ENCODE measurements at places on chromosomes 5 and 9.

- peak; percentile 86 for DNase-seq
These were observed 308.5 kb downstream of the RAB3C start for GRCh38 chr5:58891086-58891970.

- DNase-seq = no peak
These were observed 831.0 kb downstream of the SEMA5A start for GRCh38 chr5:8714861-8715260.

DNA sequence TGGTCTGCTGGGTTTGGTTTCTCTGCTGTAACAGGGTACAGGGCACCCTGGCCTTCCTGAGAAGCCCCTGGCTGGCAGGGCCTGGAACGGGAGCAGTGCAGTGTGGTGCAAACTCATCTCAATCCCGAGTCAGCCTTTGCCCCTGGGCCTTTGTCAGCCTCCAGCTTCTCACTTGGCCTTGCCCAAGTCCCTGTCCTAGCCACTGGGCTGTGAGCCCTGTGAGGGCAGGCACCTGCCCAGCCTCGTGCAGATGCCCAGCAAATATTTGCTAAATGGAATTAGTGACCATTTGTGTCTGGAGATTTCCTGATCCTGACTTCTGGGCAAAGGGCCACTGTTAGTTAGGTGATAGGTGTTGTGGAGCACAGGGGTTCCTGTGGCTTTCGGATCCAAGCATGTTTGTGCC is 13.0 kb downstream of the RGS3 start:
- no peak for DNase-seq

DNA sequence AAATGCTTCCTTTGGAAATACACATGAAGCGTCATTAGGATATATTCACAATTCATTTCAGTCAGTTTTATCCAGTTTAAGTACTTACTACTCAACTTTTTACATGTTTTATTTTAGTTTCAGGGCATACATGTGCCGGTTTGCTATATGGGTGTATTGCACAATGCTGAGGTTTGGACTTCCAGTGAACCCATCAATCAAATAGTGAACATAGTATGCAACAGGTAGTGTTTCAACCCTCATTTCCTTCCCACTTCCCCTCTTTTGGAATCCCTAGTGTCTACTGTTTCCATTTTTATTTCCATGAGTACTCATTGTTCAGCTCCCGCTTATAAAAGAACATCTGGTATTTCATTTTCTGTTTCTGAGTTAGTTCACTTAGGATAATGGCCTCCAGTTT is 74.7 kb downstream of the TMEM161B start:
- no peak for DNase-seq

DNA sequence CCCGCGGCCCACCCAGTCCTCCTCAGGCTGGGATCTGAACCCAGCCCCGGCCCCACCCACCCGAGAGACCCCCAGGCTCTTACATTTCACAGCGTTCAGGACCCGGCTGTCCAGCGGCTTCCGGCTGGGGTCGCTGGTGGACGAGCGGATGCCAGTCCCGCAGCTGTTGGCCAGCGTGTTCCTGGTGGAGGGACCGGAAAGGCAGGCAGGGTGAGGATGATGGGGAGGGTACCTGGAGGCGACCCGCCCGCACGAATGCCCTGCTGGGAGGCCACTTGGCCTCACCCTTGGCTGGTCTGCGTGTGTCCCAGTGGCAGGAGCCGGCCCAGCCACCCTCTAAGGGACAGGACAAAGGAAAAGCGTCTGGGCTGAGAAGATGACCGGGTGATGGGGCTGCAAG is 51.9 kb upstream of the UBAC1 start:
- DNase-seq = no peak

DNA sequence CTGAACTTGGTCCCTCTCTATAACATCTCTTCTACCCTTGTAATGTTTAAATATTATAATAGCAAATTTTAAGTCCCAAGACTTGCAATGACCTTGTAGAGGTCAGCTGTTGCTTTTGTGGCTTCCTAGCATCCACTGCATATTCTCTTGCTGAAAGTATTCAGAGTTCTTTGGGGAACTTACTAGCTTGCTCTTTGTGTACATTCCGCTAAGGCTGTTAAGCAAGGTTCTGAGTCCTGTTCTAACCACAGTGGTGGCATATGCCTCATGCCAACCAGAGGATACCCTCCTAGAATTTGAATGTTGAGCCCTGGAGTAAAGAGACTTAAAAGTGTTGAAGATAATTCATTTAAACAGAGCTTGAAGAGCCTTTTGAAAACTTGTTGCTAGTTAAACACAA is 570.9 kb downstream of the TLE1 start:
- no peak for DNase-seq

DNA sequence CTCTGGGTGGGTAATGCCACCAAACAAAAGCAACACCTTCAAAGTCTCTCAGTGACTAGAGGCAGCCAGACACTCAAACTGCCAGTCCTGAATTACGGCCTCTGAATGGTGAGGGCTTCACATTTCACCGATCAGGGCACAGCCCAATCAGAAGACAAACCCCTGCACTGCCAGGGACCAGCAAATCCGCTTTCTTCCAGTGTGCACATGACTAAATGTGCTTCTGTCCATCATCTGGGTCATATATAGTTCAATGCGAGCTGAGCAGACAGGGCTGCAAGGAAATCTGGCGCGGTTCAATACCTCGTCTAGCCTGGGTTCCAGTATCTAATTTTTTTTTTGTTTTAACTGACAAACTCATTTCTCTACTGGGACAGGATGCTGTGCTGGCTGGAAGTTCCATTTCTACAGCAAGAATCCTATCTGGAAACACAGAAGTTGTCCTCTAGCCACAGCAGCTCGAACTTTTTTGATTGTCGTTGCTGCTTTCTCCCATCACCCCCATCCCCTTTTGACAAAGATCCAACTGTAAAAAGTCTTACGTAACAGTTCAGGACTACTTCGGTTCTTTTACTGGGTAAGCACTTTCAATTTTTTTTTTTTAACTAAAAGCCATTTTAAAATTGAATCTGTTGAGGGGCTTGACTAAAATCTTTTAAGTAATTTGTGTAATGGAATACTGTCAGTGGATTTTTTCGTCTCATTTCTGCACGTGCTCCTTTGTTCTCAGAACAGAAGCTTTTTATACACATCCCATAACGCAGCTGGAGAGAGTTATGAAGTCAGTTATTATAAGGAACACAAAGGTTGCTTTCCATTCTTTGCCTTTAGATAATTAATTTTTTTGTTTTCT is 112.7 kb downstream of the NR6A1 start:
- DNase-seq = peak; percentile 97

GRCh38 chr5:55427157-55427556 is 107.6 kb downstream of the PLPP1 start:
- peak; percentile 65 for DNase-seq

GRCh38 chr5:158133369-158133768 is 274.4 kb upstream of the CLINT1 start:
- DNase-seq = no peak

GRCh38 chr9:106757514-106757913 is 105.5 kb upstream of the ZNF462 start:
- DNase-seq = no peak

DNA sequence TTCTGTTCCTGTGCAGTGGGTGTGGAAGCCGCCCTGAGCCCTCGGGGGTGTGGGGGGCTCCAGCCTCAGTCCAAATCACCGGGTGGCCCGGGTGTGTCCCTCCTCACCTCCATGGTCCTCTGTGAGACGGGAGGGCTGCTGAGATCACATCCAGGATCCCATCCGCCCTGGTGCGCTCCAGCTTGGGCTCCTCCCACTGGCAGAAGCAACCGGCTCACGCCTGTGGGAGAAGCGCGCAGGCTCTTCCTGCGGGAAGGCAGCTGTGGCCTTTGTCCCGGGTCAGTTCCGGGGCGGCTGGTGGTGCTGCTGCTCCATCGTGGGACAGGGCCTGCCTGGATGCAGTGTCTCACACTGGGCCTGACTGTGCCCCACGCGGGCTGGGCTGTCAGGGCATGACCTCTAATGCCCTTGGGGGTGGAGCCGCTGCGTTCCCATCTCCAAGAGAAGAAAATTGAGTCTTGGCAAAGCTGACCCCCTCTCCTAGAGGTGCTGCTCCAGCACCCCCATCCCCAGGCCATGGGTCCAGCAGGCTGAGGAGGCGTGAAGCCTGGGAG is 18.5 kb downstream of the OLFM1 start:
- no peak for DNase-seq

- peak; percentile 54 for DNase-seq
These were observed 23.7 kb downstream of the ACTL7A start for GRCh38 chr9:108885643-108886348.

GRCh38 chr5:1732945-1733344 is 66.7 kb downstream of the MRPL36 start:
- DNase-seq = no peak

DNA sequence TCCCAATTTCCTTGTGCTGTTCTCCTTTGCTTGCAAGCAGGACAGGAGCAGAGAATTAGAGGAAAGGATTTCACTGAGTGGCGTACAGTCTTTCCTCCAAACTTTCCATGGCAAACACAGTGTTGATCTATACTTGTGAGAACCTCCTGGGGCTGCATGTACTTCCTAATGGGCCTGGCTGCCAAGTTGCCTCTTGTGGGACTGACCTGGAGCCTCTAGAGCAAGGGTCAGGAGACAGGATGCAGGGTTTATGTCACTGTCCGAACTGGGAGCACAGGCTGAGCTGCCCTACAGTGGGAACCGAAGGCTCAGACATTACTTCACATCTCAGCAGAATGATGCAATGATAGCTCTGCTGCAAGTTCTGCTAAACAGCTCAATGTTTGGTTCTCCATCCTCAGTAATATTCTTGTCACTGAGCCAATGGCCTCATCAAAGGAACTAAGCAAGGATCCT is 102.3 kb downstream of the ENC1 start:
- DNase-seq = peak; percentile 57

DNA sequence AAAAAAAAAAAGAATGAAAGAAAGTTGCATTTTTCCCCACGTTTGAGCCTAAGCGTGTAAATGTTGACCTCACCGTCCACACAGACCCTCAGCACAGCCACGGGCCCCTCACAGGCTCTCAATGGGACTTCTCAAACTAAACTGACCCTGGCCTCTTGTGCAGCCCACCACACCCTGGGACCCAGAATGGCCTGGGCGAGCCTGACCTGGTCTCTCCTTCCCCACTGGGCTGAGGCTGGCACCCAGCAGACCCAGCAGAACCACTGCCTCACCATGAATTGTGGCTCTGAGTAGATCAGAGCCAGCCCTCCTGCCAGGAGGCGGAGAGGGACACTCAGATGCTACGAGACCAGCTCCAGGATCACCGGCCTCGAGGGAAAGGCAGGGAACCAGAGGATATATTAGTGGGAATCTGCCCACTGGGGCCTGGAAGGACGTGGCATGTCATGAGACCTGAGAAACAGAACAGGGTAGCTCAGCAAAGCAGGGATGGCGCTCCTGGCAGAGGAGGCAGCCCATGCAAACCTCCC is 124.4 kb downstream of the ZNF354C start:
- DNase-seq = no peak

- DNase-seq = no peak
These were observed 87.5 kb downstream of the FANCC start for GRCh38 chr9:95230046-95230445.

- DNase-seq = no peak
These were observed 20.1 kb upstream of the SLC25A48 start for GRCh38 chr5:135814316-135814715.

DNA sequence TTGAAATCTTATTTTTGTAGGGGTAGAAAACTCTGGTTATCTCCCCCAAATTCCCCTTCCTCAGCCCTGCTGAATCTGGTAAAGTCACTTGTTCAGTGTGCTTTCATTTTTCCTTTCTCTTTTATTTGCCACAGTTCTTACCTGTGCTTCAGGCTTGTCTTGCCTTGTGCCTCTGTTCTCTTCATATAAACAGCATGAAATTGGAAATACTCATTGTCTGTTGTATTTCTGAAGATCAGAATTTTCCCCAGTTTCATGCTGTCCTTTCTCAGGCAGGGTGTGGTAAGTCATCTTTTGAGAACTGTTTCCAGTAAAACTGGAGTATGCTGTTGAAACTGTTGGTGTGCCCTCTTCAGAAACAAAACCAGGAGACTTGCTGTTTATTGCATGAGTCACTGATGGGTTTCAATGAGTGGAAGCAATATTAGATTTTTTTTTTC is 7.0 kb downstream of the PAM start:
- no peak for DNase-seq

GRCh38 chr9:89441655-89441970 is 56.3 kb downstream of the SEMA4D start:
- no peak for DNase-seq

DNA sequence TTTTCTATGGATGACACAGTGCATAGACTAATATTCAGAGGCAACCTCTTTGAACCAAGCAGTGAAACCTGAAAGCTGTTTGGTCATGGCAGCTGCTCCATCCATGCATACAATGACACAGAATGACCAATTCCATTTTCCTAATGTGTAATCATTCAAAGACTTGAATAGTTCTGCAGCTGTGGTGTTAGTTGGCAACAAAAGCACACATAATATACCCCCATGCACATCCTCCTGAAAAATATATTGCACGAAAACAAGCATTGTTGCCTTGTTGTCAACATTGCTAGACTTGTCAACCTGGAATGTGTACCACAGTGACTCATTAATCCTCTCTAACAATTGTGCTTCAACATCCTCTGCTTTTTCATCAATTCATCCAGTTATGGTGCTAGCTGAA is 71.0 kb upstream of the SEMA6A start:
- no peak for DNase-seq

- no peak for DNase-seq
These were observed 209.1 kb downstream of the TMEM232 start for GRCh38 chr5:110517396-110517795.

- DNase-seq = no peak
These were observed 24.1 kb downstream of the TENT4A start for GRCh38 chr5:6737043-6737941.

GRCh38 chr9:70044490-70045307 is 1.1 kb downstream of the MAMDC2 start:
- DNase-seq = peak; percentile 59

DNA sequence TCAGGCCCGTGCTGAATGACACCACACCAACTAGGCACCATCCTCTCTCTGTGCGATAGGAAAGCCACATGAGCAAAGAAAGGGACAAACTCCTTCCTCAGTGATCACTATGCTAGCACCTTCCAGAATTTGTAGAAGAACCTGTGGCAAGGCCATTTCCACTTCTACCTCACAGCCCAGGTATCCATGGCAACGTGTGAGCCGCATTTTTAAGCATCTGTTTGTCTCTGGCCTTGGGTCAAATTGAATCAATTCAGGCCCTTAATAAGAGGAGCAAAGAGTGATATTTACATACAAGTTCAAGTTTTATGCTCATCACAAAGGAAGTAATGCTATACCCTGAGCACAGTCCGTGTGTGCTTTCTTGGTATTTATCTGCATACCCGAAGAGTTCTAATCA is 179.3 kb downstream of the SLC12A2 start:
- DNase-seq = no peak

- no peak for DNase-seq
These were observed 15.3 kb downstream of the ZNF462 start for GRCh38 chr9:106878081-106878837.

DNA sequence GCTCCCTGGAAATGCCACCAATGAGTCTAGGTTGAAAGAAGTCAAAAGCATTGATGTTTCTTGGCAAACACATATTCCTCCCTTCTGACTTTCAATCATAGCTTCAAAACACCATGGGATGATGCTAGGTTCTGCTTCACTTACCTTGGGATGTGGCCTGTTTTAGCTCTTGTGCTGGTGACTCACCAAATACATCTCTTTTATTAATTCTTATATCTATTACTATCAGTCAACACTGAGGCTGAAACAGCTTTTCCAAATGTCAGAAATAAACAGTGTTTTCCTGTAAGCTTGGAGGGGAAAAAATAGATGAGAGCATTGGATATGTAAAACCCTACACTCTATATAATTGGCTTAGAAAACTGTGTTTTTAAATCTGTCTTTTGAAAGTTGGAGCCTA is 245.4 kb upstream of the NREP start:
- no peak for DNase-seq

All from umbilical cord (tissue), 2 donors.